ENCODE measurements at places on chromosomes 6 and 20. TPM values are rescaled to one million over a fixed set of nuclear protein-coding genes. Genes with fewer than 3 reads are reported as not detected.

GRCh38 chr6:118598324-118598723 lies 50.2 kb downstream of the PLN start:
- no peaks in the 10 kb centered on the region for H3K27me3 ChIP-seq
- DNase-seq: no peak
- H3K27ac ChIP-seq: no peak overlapping the region
- no peaks in the 10 kb centered on the region for H3K4me1 ChIP-seq
- no peak overlapping the region for H3K4me3 ChIP-seq

Gene TRIM15
- not detected for polyA plus RNA-seq

Gene ATP9A
- 5.8 TPM for polyA plus RNA-seq

DNA sequence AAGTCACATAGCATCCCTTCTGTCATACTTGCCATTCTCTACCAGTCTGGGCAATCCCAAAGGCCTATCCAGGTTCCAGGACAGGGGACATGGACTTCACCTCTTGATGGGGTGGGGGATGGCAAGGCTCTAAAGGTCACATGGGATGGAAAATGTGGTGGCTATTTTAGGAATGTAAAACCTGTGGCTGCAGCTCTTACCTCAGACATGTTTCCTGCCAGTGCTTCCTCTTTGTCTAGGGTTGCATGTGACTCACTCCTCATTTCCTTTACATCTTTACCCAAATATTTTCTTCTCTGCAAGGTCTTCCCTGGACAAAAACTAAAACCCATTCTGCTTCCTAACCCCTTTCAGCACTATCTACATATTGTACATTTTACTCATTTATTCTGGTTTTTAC lies 135.7 kb downstream of the BTBD3 start:
- no peaks in the 10 kb centered on the region for H3K36me3 ChIP-seq
- peak; percentile 15 for DNase-seq
- H3K27me3 ChIP-seq: no peaks in the 10 kb centered on the region
- H3K4me3 ChIP-seq: no peak overlapping the region
- peaks cover 9% of the 10 kb centered on the region for H3K4me1 ChIP-seq

- H3K4me1 ChIP-seq: peaks cover 4% of the 10 kb centered on the region
- H3K27ac ChIP-seq: no peak overlapping the region
- H3K36me3 ChIP-seq: no peaks in the 10 kb centered on the region
- H3K4me3 ChIP-seq: no peak overlapping the region
Measured at GRCh38 chr6:37492991-37493660, 6.6 kb downstream of the CCDC167 start.

DNA sequence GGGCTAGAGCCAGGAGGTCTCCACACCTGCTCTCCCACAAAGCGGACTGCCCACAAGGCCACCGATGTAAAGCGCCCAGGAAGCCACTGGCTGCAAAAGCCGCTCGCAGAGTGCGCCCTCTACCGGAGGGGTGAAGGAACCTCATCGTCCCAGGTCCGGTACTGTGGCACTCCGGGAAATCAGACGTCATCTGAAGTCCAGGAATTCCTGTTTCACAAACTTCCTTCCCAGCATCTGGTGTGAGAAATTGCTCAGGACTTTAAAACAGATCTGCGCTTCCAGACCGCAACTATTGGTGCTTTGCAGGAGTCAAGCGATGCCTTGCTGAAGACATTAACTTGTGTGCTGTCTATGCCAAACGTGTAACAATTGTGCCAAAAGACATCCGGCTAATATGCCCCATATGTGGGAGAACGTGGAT lies 115.1 kb upstream of the ARID1B start:
- no peak overlapping the region for H3K4me3 ChIP-seq
- no peaks in the 10 kb centered on the region for H3K4me1 ChIP-seq
- H3K36me3 ChIP-seq: no peaks in the 10 kb centered on the region
- no peak for DNase-seq
- H3K27ac ChIP-seq: no peak overlapping the region

Measured in keratinocyte (primary cell).